Lung microvascular endothelial cell (primary cell): ENCODE measurements at places on chromosomes 2 and 18.

GRCh38 chr2:205865056-205865455 is 182.8 kb downstream of the NRP2 start:
- no peak for DNase-seq

GRCh38 chr2:5057891-5058351 is 634.3 kb upstream of the SOX11 start:
- no peak for DNase-seq

- no peak for DNase-seq
Measured at GRCh38 chr2:101724125-101724474, 26.6 kb downstream of the MAP4K4 start.

GRCh38 chr18:65752625-65753325 is 2.0 kb downstream of the CDH7 start:
- no peak for DNase-seq

DNA sequence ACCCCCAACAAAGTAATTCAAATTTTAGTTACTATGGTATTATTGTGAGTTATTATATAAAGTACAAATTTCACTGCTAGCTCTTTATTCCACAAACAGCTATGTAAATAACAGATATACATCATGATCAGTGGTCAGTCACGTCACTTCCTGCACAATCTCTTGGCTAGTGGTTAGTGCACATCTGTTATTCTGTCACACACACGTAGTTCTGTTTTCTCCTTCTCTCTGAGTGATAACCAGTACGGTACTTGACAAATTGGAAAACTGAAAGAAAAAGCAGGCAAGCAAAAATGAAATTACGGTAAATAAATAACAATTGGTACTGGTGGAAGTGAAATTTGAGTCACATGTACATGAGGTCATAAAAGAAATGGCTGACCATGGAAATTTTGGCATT is 728.7 kb downstream of the CCDC85A start:
- no peak for DNase-seq

GRCh38 chr2:236531996-236532395 is 37.6 kb upstream of the ACKR3 start:
- no peak for DNase-seq

DNA sequence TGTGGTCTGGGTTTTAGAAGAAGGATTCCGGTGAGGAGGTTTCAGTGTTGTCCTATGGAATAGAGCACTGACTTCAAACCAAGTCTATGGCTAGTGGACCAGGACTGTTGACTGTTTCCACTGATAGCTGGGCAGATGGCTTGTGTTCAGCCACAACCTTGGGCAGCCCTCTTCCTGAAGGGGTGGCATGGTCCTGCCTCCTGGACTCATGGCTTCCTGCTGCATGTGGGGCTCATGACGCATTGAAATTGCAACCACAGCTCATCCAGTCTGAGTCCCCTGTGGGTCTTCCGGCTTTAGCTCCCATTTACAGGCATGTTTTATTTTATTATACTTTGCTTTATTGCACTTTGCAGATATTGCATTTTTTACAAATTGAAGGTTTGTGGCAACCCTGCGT is 105.0 kb downstream of the B3GNT2 start:
- peak; percentile 8 for DNase-seq

GRCh38 chr2:51720826-51721225 is 688.9 kb upstream of the NRXN1 start:
- no peak for DNase-seq

DNA sequence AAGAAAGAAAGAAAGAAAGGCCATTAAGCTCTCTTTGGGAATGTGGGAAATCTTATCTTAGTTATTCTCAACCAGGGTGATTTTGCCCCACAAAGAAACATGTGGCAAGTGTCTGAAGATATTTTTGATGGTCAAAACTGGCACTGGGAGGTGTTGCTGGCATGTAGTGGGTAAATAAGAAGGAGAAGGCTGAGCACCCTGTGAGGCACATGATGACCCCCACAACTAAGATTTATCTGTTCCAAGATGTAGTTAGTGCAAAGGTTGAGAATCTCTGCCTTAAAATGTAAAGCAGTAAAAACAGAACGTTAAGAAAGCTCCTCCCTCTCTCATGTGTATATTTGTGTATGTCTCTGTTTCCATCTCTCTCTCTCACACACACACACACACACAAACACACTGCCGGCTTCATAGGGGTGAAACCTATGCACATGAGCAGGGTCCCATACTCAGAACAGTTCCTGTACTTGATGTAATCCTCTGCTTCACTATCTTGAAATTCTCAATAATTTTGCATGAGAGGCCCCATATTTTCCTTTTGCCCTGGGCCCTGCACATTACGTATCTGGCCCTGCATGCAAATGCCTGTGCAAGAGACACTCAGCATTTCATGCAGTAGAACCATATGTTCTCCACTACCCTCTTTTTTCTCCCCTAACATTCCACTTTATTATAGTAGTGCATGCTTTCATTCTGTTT is 94.3 kb downstream of the MREG start:
- DNase-seq, result no peak
